ENCODE measurements at places on chromosomes 16 and 17.

DNA sequence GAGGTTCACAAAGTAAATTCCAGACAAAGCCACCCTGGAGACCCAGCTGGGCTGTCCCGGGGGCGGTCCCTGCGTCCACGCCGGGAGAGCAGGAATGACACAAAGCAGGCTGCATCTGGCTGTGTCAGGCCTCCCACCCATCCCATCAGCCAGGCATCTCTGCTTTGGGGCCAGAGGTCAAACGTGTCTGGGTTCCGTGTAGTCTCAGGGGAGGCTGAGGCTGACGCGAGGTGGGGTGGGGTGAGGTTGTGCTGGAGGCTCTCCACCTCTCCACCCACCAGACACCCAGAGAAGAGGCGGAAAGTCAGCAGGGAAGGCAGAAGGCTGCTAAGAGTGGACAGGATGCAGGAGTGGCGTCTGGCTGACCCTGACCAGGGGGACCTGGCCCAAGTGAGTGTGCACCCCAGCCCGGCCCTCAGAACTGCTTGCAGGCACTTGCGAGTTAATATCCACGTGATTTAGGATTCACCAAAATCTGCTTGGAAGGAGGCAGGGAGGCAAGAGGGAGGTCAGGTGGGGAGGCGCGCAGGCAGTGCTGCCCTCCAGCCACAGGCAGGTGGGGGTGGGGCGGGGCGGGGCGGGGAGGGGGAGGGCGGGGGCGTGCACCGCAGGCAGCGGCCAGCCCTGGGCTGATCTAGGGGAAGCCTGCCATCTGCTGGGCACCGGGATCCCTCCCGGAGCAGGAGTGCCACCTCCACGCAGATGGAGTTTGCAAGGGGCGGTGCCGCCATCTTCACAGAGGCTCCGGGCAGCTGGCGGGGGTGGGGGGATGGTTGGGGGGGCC is 44.3 kb downstream of the TBC1D16 start:
- peak; percentile 55 for DNase-seq

DNA sequence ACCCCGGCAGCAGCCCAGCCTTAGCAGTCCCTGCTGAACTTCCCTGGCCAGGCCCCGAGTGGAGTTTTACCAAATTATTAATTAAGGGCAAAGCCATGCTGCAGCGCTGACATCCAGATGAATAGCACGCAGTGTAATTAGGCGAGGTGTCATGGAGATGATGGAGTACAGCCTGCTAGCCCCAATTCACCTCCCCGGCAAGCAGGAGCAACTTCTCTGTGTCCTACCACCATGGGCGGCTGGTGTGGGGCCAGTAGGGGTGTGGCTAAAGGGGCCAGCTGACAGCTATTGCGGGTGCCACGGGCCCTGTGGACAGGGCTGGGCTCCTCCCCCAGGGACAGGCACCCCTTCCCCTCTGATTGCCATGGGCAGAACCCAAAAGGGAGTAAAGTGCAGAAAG is 24.5 kb downstream of the ENDOV start:
- DNase-seq: no peak

- no peak for DNase-seq
Observed at GRCh38 chr16:87626905-87627304, 24.6 kb downstream of the JPH3 start.

GRCh38 chr17:55482591-55483389 is 28.5 kb downstream of the SMIM36 start:
- no peak for DNase-seq

DNA sequence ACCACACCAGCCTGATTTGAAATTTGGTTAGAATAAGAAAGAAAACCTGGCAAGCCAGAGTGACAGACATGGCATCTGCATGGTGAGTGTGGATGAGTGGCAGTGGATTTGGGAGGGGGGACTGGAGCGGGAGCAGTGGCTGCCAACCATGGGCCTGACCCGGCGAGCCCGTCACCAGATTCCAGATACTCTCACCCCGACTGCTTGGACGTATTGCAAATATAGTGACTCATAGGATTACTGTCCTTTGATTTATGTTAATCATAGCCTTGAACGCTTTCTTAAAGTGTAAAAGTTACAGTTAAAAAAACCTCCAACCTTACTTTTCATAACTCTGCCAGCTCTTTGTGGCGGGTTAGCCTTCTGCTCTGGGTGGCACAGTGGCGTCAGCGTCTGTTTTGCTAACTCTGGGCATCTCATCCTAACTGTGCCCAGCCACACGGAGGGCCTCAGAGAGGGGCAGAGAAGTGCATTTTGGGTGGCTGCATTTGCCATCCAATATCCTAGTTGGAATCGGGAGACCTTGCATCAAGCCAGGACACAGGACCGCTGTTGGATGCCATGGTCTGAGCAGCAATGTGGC is 26.8 kb upstream of the FOXK2 start:
- DNase-seq: peak; percentile 90

GRCh38 chr16:60107437-60107836 is 1373.3 kb upstream of the GOT2 start:
- no peak for DNase-seq

DNA sequence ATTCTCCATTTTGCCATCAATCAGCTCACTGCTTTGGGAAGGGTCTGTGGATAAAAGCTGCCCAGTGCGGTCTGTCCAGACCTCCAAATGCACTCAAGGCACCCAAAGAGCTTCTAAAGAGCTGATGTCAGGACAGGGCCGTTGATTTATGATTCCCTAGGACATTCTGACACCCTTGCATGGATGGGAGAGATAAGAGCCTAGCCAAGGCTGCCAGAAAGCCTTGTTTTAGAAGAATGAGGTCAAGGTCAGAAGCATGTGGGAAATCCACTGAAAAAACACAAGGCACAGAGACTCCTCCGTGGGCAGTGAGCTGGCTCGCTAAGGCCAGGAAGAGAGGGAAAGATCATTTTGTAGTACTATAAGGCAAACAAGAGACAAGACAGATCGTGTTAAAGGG is 214.0 kb downstream of the CDH11 start:
- DNase-seq: no peak

GRCh38 chr17:59513934-59514841 is 51.2 kb upstream of the DHX40 start:
- no peak for DNase-seq

GRCh38 chr17:21119247-21119918 is 7.4 kb upstream of the DHRS7B start:
- DNase-seq: peak; percentile 80

GRCh38 chr16:73151225-73151624 is 103.3 kb upstream of the ZFHX3 start:
- no peak for DNase-seq

- DNase-seq: no peak
Observed at GRCh38 chr16:57024894-57025680, 35.7 kb downstream of the NLRC5 start.

DNA sequence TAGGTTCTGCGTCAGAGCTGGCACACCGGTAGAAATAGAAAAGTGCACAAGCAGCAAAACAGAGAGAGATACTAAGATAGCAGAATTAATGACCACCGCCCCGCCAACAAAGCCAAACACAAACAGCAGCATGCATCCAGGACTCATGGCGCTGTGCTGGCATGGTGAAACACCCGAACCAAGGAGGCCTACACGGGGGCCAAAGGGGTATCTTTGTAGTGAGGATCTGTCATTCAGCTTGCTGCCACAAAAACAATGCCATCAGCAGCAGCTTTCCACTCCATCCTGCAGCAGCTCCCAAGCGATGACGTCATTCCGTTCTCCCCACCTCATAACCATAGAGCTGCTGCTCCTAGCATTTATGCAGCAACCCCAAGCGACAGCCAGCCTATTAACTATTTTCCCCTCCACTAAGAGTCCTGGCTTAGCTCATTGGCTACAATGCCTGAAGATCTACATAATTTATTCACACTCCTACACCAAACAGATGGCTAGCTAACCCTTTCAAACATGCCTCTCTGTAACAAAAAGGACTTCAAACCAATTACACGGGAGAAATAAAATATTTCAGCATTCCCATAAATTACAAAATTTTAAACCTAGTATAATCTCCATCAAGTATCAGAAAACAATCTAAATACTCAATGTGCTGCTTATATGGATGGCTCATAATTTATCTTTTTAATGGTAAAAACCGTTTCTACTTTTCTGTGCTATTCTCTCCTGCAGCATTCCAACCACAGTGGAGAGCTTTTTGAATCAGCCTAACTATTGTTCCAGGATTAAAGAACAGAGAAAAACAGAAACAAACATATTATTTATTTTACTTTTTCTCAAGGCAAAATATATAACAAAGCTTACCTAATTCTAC is 73.9 kb downstream of the SPAG9 start:
- DNase-seq: peak; percentile 23

DNA sequence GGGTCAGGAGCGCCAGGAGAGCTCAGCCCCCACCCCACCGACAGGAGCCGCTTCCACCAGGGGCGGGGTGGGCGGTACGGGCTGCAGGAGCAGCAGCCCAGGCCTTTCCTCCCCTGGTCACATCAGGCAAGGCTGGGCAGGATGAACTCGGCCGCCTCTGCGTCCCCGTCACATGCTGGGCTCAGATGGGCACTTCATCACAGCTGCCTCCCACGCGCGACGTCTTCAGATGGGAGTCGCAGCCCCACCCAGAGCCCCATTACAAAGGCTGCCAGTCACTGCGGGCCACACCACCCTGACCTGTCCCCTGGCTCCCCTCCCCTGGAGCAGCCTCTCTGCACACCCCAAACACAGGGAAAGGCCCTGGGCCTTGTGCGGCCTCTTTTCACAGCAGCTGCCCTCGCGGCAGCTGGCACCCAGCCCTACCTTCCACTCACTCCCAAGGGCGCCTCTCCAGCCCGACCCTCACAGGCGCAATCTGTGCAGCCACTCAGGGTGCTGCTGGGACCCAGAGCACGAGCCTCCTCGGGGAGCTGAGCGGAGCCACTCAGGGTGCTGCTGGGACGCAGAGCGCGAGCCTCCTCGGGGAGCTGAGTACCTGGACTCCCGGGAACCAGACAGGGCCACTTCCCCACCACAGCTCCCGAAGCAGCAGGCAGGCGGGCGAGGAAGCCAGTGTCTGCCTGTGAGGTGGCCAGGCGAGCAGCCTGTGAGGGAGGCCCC is 4.7 kb downstream of the ZNF598 start:
- DNase-seq: no peak

- no peak for DNase-seq
Observed at GRCh38 chr17:65185062-65185461, 47.9 kb downstream of the RGS9 start.

- DNase-seq: no peak
Observed at GRCh38 chr16:19804538-19805323, 79.9 kb downstream of the GPRC5B start.

DNA sequence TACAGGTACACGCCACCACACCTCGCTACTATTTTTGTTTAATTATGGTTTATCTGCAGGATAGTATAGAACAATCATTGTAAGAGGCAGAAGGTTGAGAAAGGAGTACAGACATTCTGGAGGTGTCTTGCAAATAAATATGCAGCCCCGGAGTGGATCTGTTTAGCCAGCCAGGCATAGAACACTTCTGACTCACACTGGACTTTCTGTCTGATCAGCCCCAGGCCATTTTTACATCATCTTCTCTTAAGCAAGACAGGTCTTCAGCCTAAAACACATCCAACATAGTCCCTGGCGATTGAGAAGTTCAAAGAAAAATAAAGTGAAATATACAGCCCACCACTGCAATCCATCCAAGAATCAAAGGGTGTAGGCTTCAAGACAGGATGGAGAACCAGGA is 81.4 kb downstream of the XYLT1 start:
- no peak for DNase-seq

DNA sequence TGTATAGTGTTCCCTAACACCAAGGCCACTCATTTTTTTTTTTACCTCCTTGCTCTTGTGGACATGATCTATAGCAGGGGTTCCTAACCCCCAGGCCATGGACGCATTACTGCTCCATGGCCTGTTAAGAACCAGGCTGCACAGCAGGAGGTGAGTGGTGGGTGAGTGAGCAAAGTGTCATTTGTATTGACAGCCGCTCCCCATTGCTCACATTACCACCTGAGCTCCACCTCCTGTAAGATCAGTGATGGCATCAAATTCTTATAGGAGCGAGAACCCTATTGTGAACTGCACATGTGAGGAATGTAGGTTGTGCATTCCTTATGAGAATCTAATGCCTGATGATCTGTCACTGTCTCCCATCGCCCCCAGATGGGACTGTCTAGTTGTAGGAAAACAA is 342.0 kb downstream of the SOX9 start:
- DNase-seq: no peak

GRCh38 chr17:42049834-42050392 is 488 bp downstream of the C17orf113 start:
- DNase-seq: no peak

GRCh38 chr17:81409190-81409935 is 14.1 kb downstream of the BAHCC1 start:
- no peak for DNase-seq

- peak; percentile 47 for DNase-seq
Observed at GRCh38 chr17:78359321-78359996, 418 bp downstream of the SOCS3 start.

DNA sequence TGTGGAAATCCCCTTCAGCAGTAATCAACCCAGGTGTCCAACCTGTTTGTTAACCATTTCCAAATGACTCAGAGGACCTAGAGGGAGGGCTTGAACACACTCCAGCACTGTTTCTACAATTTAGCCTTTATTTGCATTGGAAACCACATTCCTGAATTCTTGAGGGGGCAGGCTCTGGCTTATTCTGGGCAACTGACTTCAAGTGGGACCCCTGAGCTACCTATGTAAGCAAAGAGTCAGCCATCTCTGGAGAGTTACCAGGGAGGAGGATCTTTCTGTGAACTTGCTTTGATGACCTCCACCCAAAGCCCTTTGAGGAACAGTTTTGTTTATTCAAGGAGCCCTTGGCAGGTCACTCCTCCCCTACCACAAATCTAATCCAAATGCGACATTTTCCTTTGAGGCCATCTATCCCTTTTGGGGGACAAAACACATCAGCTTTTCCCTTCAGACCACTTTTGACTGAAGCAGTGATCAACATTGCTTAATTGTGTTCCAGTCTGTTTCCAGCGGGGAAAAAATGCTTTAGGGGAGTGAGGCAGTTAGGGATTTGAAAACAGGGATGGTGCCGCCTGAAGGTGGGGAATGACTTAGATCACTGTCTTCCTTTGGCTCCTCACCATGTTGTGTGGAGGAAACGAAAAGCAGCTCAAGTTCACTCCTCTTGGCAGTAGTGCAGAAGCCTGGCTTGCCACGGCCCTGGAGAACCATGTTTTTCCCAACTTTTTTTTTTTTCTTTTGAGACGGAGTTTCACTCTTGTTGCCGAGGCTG is 46.2 kb downstream of the TUBD1 start:
- no peak for DNase-seq

GRCh38 chr17:27496005-27496404 is 39.8 kb downstream of the KSR1 start:
- DNase-seq: no peak

DNA sequence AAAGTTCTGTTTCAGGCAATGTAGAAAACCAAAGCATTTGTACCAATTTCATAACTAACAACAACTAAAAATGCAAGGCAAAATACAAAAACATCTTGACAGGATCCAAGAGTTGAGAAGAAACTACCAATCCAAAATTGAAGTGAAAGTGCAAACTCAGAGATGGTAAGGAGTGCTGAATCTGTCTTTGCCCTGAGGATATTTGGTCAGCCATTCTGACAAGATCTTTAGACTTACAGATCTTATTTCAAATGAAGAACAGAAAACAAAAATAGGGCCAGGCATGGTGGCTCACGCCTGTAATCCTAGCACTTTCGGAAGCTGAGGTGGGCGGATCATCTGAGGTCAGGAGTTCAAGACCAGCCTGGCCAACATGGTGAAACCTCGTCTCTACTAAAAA is 412.8 kb downstream of the ZFHX3 start:
- no peak for DNase-seq

GRCh38 chr16:86772671-86773353 is 194.5 kb downstream of the FOXL1 start:
- DNase-seq: no peak

Data from RKO (cell line).